ENCODE measurements at places on chromosomes 1 and 21.

GRCh38 chr1:211928290-211928801 lies 97.8 kb upstream of the LPGAT1 start:
- no peak overlapping the region for H3K4me3 ChIP-seq
- peaks cover 11% of the 10 kb centered on the region for H3K4me1 ChIP-seq
- H3K27me3 ChIP-seq, result no peaks in the 10 kb centered on the region
- no peak overlapping the region for H3K27ac ChIP-seq

DNA sequence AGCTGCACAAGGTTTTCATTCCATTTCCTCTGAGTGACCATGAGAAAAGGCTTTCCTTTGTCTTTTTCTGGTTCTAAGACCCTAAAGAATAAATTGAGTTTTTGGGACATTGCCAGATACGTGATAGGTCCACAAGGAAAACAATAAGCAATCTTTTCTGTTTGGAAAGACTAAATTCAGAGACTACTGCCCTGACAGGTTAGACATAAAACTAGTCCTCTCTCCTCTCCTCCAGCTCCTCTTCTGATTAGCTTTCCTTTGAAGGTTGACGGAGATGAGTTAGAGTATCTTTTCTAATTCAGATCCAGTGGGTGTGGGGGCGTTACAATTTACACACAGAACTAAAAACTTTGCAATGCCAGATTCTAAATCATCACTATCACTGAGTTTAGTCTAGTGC lies 57.8 kb upstream of the C1orf53 start:
- H3K4me1 ChIP-seq, result no peaks in the 10 kb centered on the region
- no peaks in the 10 kb centered on the region for H3K27me3 ChIP-seq
- DNase-seq, result no peak
- H3K4me3 ChIP-seq, result no peak overlapping the region
- H3K36me3 ChIP-seq, result no peaks in the 10 kb centered on the region

DNA sequence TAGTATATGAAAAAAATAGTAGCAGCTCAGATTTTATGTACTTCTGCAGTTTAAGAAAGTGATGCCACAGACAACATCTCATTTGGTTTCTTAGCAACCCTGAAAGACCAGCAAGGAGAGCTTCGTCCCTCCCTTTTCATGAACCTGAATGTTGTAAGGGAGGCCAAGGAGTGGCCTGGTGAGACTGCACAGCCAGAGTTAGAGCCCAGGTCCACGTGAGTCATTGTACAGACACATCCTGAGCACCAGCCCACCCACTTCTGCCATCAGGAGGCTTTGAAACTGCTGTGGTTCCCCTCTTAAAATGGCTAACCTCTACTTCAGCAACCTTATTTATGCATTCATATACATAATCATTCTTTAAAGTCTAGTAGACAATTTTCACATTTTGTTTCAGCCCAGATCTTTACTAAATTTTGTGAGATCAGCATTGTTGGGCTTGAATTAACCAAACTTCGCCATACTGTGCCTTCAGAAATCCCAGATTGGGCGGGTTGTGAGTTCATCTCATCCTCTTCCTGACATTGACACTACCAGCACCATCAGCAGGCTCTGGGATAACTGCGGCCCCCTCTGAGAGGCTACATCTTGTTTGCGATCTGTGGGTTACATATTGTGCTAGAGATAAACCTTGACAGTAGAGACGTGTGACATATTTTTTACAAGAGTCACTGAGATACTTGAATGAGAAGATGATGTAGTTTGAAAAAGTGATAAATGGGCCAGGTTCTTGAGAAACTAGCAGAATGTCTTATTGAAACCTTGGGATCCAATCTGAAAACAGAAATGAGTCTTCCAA lies 106.7 kb downstream of the CAMTA1 start:
- H3K27ac ChIP-seq, result no peak overlapping the region
- peaks cover 4% of the 10 kb centered on the region for H3K4me1 ChIP-seq
- no peaks in the 10 kb centered on the region for H3K36me3 ChIP-seq
- H3K27me3 ChIP-seq, result no peaks in the 10 kb centered on the region
- DNase-seq, result no peak

DNA sequence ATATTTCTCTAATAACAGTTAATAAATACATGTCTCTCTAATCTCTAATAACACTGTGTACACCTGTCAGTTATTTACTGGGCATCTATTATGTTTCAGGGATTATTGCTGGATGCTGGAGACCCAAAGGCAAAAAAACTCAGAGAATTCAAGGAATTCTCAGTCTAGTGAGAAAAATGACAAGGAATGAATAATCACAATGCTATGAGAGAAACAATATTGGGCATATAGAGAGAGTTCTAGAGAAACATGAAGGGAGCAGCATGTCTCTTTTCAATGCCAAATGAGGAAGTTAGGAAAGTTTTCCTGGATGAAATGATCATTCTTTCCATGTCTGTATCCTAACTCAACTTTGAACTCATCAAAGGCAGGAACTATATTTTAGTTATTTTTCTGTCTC lies 82.8 kb downstream of the TNFSF18 start:
- no peaks in the 10 kb centered on the region for H3K27me3 ChIP-seq
- no peak overlapping the region for H3K4me3 ChIP-seq
- no peak overlapping the region for H3K27ac ChIP-seq
- no peak for DNase-seq

DNA sequence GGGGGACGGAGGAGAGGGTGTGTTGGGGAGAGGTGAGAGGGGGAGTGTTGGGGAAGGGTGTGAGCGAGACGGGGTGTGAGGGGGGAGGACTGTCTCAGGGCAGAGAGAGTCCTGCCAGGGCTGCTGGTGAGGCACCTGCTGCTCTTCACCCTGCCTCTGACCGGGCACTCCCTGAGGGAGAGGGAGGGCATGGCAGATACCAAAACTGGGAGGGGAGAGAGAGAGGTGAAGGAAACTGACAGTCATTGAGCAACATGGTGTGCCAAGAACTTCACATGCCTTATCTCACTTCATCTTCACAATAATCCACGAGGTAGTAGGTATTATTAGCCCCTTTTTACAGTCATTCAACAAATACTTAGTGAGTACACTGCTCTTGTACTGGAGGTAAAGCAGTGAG lies 61.3 kb upstream of the ARTN start:
- peaks cover 4% of the 10 kb centered on the region for H3K4me1 ChIP-seq
- H3K27me3 ChIP-seq, result no peaks in the 10 kb centered on the region
- H3K27ac ChIP-seq, result no peak overlapping the region
- DNase-seq, result no peak
- H3K4me3 ChIP-seq, result no peak overlapping the region

GRCh38 chr1:204360314-204360713 lies 585 bp upstream of the PLEKHA6 start:
- no peaks in the 10 kb centered on the region for H3K36me3 ChIP-seq
- H3K4me3 ChIP-seq, result no peak overlapping the region
- no peak for DNase-seq
- peaks cover 14% of the 10 kb centered on the region for H3K27me3 ChIP-seq
- H3K4me1 ChIP-seq, result peaks cover 5% of the 10 kb centered on the region

DNA sequence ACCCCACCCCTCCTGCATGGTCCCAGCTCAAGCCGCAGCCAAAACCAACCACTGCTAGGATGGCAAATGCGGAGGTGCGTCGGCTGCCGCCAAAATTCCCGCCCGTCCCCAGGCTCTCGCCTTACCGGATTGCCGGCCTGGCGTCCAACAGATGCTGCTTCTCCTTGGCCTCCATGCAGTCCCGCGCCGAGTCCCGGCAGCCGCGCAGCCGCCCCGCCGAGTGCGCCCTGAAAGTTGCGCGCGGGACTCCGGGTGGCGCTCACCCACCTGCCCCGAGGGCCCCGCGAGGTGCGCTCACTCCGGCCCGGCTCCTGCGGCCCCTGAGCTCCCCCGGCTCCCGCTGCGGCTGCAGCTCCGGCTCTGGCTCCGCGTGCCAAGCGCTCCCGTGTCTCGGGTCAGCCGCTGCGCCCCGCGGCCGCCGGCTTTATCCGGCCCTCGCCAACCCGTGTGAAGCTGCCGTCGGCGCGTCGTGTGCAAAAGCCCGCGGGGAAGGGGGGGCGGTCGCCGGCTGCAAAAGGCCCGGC lies at the start of gene SLC30A2:
Gene SLC30A2 (minus strand): TSS at position 397 of the 524 bp plus-strand sequence. CDS start 222 bp downstream, at position 175.
- H3K27ac ChIP-seq, result no peak within 1 kb of the TSS
- no peak within 1 kb of the TSS for H3K4me3 ChIP-seq
- H3K4me1 ChIP-seq, result peaks cover 3% of the 10 kb centered on the region

- H3K27ac ChIP-seq, result no peak overlapping the region
- H3K27me3 ChIP-seq, result no peaks in the 10 kb centered on the region
- no peaks in the 10 kb centered on the region for H3K4me1 ChIP-seq
- DNase-seq, result no peak
- H3K4me3 ChIP-seq, result no peak overlapping the region
Measured at GRCh38 chr1:97907886-97908285, 12.9 kb downstream of the DPYD start.

- no peaks in the 10 kb centered on the region for H3K4me1 ChIP-seq
- H3K4me3 ChIP-seq, result no peak overlapping the region
- H3K27ac ChIP-seq, result no peak overlapping the region
- peak; percentile 84 for DNase-seq
Measured at GRCh38 chr1:63326106-63326472, 3.7 kb downstream of the FOXD3 start.

DNA sequence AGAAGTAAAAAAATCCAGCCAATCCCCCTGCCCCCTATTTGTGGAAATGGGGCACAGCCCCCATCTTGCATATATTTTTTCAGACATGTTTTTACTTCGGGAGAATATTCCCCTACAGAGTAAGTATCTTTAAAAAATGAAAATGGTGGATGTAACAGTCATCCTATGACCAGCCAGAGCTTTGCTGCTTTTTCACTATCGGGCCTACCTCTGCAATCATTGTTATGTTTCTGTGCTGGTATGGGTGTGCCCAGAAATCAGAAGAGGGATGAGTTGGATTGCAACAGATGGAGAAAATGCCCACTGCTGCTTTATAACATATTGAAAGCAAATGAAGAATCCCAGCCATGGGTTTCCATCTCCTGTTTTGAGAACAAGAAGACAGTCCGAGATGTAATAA lies 2.9 kb downstream of the CD247 start:
- H3K27ac ChIP-seq, result no peak overlapping the region
- no peak overlapping the region for H3K4me3 ChIP-seq
- H3K27me3 ChIP-seq, result no peaks in the 10 kb centered on the region
- no peaks in the 10 kb centered on the region for H3K4me1 ChIP-seq
- DNase-seq, result no peak

DNA sequence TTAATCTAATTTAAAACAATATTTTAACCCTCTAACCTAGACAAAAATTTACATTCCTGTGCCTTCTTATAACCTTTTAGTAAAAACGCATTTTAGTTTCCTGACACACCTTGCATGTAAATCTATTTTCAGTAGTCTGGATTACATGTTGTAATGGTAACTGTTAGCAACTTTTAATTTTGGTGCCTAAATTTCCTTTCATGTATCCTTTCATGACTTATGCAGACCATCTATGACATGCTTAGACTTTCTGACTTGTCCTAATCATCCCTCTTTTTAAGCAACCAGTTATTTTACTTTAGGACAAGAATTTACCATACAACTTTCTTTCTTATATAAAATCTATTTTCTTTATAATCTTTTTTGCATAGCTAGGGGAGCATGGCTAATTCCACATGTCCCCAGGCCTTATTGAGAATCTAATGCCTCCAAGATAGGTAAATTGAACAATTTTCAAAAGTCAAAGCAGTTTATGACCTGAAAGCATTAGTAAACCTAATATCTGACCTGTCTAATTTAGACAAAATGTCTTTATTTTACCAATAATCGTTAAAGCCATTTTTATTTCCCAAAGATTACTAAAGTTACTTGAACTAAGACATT lies 57.5 kb upstream of the IL12RB2 start:
- H3K4me3 ChIP-seq, result no peak overlapping the region
- H3K27me3 ChIP-seq, result no peaks in the 10 kb centered on the region
- H3K4me1 ChIP-seq, result no peaks in the 10 kb centered on the region
- H3K27ac ChIP-seq, result no peak overlapping the region

DNA sequence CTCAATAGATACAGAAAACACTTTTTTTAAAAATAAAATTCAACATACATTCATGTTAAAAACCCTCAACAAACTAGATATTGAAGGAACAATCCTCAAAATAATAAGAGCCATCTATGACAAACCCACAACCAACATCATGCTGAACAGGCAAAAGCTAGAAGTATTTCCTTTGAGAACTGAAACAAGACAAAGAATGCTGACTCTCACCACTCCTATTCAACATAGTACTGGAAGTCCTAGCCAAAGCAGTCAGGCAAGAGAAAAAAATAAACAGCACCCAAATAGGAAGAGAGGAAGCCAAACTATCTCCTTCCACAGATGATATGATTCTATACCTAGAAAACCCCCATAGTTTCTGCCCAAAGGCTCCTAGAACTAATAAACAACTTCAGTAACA lies 46.2 kb upstream of the IVNS1ABP start:
- H3K4me3 ChIP-seq, result no peak overlapping the region
- no peak for DNase-seq
- H3K27me3 ChIP-seq, result no peaks in the 10 kb centered on the region
- H3K4me1 ChIP-seq, result no peaks in the 10 kb centered on the region
- no peaks in the 10 kb centered on the region for H3K36me3 ChIP-seq

- H3K4me3 ChIP-seq, result no peak overlapping the region
- DNase-seq, result no peak
- no peak overlapping the region for H3K27ac ChIP-seq
- no peaks in the 10 kb centered on the region for H3K36me3 ChIP-seq
- peaks cover 30% of the 10 kb centered on the region for H3K4me1 ChIP-seq
Measured at GRCh38 chr1:204326771-204327300, 32.9 kb downstream of the PLEKHA6 start.

DNA sequence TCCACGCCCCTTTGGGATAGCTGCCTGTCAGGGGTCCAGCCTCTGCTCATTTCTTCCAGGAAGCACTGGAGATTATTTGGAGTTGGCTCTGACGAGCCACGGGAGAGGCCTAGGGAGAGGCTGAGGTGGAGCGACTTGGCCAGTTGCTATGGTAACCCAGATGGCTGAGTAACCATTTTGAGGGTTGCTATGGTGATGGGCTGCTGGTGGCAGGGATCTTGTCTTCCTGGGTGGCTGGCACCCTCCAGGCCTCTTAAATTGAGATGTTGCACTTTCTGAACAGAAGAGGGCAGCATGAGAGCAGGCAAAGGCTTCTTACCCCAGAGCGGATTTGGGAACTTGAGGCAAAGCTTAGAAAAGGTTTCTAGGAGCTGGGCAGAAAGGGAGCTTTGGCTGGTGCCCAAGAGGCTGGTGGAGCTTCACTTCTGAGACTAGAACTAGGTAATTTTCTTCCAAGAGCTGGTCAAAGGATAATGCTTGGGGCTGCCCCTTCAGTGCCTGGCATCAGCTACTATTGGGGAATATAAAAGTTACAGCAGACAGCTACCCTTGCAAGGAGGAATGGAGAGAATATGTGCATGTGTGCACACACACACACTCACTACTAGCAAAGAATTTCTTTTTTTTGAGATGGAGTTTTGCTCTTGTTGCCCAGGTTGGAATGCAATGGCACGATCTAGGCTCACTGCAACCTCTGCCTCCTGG lies 72.5 kb downstream of the NDUFS5 start:
- no peaks in the 10 kb centered on the region for H3K27me3 ChIP-seq
- H3K4me3 ChIP-seq, result no peak overlapping the region
- H3K27ac ChIP-seq, result peak overlapping the region; percentile 15

DNA sequence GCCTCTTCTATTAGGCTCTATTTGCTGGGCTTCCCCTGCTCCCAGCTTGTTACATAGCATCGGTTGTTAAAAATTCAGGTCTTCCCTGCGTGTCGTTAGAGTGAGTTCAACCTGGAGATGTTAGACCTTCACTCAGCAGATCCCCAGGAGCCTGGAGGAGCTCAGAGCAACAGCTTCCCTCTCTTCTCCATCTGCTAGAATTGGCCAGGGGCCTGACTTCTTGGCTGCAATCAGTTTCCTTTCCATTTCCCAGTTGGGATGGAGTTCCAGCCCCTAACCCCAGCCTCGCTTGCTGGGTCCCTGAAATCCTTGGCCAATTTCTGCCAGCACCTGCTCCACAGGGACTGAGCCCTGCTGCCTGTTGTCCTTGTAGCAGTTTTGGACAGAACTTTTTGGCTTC lies 55.9 kb downstream of the MT1HL1 start:
- no peak for DNase-seq
- no peaks in the 10 kb centered on the region for H3K27me3 ChIP-seq
- H3K36me3 ChIP-seq, result no peaks in the 10 kb centered on the region
- no peak overlapping the region for H3K27ac ChIP-seq
- no peak overlapping the region for H3K4me3 ChIP-seq
